ENCODE measurements at places on chromosomes 16 and 17.
A peak's percentile ranks its signal among the peaks of the same experiment; 100 is the strongest.

GRCh38 chr16:83336603-83337002 lies 471.2 kb upstream of the HSBP1 start:
- no peak for DNase-seq

DNA sequence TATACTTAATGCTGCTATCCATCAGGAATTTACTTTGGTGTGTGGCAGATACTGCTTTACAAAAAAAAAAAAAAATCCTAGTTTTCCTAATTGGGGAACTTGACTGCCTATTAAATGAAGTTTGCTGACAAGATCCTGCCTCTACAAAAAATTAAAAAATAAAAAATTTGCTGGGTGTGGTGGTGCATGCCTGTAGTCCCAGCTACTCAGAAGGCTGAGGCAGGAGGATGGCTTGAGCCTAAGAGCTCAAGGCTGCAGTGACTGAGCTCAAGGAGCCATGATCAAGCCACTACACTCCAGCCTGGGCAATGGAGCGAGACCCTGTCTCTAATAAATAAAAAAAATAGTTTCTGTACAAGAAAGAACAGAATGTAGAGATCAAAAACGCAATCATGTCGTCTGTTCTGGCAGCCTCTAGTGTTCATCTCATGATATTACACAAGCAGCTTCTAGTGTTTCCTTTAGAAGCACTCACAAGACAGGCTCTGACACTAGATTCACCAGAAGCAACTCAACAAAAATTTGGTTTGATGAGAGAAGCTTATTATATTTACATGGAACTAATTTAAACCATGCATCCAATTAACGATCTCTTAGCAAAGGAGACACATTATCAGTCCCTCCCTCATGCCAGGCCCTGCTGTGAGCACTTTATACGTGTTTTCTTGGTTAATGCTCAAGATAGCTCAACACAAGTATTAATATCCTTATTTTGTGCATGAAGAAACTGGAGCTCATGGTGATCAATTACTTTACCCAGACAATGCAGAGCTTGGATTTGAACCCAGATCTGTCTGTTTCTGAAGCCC lies 6.8 kb upstream of the KRTAP17-1 start:
- no peak for DNase-seq

DNA sequence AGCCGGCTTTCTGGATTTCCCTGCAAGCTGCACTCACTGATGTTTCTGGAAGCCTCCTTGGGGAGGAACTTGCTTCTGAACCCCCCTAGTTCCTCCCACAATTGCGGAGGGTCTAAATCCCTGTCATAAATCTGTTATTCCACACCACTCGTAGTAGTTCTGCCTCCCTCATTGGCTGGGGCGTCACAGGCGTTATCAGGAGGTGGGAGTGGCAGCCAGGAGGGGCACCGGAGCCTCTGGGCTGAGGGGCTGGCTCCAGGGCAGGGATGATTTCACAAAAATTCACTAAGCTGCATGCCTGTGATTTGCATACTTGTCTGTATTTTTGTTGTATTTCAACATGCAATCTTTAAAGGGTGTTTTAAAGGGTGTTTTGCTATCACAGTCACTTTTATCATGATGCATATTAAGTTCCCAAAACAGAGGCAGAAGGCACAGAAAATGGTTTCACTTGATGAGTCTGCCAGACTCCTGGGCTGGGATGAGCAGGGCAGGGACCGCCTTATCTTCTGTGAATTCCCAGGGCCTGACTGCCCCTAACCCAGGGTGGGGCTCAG lies 176.2 kb upstream of the FOXF1 start:
- DNase-seq, result no peak

DNA sequence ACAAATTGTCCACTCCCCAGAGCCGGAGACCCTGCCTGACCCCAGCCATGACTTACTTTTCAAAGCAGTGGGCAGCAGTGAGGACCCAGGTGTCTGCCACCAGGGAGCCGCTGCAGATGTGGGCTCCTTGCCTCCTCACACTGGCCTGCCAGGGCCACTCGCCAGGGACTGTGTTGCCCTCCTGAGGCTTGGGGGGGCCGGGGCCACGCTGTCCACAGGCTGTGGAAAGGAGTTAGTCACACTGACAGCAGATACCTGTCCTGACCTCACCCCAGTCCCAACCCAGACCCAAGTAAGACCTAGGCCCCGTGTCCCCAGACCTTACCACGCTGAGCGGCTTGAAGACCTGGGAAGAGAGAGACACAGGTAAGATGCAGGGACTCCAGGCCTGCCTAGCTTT lies 1.3 kb downstream of the PRSS53 start:
- DNase-seq, result no peak

DNA sequence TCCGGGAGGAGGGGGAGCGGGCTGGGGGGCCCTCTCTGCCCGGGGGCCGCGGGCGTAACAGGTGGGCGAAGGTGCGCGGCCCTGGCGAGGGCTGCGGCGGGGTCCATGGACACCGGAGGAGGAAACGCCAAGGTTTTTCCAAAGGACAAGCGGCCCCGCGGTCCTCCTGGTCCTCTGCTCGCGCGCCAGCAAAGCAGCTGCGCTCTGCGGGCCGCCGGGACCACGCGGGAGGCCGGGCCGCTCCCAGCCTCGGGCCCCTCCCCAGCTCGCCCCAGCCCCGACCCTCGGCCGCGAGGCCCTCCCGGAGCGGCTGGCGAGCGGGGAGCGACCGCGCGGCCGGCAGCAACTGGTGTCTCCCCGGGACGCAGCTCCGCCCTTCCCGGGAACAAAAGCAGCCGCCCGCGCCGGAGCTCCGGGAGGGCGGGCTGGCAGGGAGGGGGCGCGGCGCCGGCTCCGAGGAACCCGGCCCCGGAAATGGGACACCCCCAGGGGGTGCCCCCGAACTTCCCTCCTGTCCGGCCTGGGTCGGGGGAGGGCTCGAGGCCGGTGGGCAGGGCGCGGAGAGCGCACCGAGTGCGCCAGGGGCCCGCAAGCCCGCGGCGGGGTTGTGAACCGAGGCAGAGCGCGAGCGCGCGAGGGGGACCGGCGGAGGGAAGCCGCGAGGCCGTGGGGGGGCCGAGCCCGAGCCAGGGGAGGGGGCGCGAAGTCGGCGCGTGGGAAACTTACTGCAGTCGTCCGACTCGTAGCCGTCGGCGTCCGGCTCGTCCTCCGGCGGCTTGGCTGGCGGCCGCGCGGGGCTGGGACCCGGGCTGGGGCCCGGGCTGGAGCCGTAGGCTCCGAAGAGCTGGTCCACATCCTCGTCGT lies 837 bp downstream of the DOC2B start:
- DNase-seq, result no peak

GRCh38 chr16:50300942-50301625 lies 34.7 kb downstream of the ADCY7 start:
- DNase-seq, result no peak

- no peak for DNase-seq
Observed at GRCh38 chr16:60729051-60729450, 1307.2 kb downstream of the CDH8 start.

- DNase-seq, result no peak
Observed at GRCh38 chr16:48561960-48562393, 48.0 kb downstream of the N4BP1 start.

DNA sequence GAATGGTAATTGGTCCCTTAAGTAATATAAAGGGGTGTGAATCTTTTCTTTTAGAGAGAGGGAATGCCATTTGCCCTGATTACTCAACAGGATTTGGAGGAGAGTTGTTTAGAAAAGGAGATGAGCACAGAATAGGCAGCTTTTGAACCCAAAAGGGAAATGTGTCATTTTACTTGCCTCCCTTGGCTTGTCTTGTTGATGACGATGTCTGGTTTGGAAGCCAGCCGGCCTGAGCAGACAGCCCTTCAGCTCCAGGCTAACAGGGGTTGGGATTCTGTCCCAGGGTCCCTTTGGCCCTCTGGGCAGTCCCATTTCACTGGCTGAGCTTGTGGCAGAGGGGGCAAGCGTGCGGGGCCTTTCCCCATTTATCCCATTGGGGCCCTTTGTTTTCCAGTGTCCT lies 22.3 kb upstream of the PRKAR1A start:
- DNase-seq, result no peak

DNA sequence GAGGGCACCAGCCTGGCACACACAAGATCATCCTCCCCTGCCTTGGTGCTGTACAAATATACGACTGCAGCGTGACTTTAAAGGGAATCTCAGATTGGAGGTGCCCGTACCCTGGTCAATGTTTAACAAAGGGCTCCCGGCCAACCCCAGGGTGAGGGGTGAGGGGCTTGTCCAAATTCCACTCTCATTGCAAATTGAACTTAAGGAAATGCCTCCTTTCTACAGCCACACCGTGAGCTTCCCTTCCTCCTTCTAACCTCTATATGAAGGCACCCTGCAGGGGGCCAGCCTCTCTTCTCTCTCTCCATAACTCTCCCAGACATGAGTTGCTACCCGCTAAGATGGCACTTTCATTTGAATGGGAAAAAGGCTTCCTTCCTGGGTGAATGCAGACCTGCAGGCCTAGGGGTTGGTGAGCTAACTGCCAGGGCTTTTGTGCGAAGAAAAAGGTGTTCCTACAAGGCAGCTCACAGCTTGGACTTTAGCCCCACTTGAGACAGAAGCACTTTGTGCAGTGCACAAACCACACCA lies 76.6 kb downstream of the IRF8 start:
- no peak for DNase-seq

DNA sequence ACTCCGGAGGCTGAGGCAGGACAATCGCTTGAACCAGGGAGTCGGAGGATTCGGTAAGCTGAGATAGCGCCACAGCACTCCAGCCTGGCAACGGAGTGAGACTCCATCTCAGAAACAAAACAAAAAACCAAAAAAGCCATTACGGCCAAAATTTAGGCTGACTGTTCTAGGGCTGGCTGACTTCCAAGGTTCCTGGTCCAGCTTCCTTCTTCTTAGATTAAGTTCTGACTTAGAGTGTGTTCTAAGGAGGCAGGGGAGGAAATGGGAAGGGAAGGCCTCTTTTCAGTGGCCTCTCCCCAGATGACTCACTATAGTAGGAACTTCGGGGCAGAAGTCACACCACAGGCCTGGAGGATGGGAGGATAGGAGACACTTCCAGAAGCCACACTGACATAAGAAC lies 27.7 kb upstream of the CLEC18B start:
- peak; percentile 77 for DNase-seq

DNA sequence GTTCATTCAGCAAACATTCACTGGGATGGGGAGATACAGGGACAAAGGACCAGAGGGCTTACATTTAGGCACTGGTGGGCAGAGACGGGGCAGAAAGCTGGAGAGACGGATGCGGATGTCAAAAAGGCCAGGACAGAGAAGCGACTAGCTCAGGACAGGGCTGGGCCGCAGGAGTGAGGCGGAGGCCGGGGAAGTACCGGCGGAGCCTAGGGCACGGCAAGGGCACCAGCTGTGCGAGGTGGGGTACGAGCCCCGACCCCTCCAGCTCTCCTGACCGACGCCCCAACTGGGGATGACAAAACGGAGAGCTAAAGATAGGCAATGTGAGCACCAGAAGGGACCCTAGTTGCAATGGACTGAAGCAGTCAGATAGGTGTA lies 3.9 kb upstream of the SGCA start:
- peak; percentile 49 for DNase-seq

GRCh38 chr17:58693751-58694150 lies 1.3 kb downstream of the RAD51C start:
- DNase-seq, result no peak

DNA sequence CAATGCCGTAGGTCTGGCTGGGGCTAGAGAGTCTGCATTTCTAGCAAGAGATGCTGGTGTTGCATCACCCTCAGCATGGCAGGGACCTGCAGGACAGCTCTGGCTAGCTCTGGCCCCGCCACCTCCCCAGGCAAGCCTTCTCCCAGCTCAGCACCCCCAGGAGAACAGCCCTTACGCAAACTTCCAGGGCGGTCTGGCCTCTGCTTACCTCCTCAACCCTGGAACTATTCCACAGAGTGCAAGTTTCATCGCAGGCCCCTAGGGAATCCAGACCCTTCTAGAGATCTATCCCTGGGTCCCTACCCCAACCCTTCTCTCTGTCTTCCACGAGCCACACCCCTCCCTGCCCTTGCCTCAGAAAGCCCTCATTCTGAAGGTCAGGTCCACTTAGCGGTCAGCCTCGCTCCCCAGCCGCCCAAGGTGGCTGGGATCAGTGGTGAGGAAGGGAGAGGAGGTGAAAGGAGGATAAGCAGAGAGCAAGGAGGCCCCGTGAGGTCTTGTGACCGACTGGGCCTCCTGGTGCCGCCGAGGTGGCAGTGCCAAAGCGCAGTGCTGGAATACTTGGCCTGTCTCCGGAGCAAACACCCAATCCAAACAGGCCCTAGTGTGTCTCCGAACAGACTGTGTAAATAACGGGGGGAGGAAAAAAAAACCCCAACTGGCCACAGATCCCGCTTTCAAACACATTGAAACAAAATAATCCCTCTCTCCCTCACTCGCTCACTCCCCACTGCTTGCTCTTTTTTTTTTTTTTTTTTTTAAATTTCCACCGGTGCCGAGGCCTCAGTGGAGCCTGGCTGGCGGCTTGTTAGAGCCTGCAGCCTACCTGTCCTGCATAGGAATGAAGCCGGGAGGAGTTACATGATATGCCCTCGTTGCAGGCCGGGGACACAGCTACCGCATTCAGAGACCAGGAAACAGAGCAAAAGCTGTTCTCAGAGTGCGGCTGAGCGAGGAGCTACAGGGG lies 380.9 kb downstream of the SOX9 start:
- DNase-seq, result no peak

DNA sequence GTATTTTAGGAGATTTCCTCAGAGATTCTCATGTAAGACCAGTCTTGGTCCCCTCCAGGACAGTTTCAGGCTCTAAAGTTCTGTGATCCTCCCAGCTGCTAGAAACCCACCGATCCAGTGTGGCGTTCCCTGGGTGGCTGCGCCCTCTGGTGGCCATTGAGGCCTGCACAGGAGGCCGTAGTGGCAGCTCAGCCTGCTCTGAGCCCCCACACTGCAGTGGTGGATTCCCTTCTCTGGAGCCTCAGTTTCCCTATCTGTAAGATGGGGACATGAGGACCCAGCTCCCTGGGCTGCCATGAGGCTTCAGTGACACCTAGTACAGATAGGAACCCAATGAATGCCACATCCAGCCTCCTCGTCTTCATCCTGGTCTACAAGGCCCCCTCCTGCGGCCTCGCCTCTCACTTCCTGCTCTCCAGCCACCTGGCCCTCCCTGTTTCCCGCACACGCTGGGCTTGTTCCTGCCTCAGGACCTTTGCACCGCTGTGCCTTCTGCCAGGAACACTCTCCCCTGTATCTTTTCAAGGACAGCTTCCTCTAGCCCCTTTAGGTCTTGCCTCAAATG lies 16.5 kb downstream of the CCDC102A start:
- peak; percentile 85 for DNase-seq

GRCh38 chr17:80381416-80381923 lies 33.5 kb upstream of the ENDOV start:
- no peak for DNase-seq

GRCh38 chr17:36524428-36524876 lies 10.2 kb downstream of the MYO19 start:
- DNase-seq, result no peak

- no peak for DNase-seq
Observed at GRCh38 chr17:27543464-27543856, 87.2 kb downstream of the KSR1 start.

DNA sequence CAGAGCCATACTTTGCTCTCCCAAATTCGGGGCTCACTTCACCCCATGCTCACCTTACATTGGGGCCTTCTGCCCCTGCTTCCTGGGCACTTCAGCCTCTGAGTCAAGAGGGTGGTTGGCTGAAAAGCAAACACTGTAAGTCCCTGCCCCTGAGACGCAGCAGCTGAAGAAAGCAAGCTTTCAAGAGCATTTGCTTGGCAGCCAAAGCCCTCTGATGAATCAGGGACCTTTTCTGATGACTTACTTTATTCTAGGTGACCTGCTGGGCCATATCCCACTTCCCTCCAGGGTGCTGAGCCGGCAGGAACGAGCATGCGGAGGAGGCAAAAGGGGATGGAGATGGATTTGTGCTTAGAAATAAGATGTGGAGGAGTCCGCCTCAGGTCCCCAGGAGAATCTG lies 147.0 kb upstream of the TNRC6C start:
- DNase-seq, result no peak

GRCh38 chr17:1720856-1721386 lies 3.6 kb upstream of the WDR81 start:
- DNase-seq, result peak; percentile 66

Data from ovary (tissue), 10 donors.